Placental epithelial cell (primary cell): ENCODE measurements at places on chromosomes 16 and 17. TPM values are rescaled to one million over a fixed set of nuclear protein-coding genes. Genes with fewer than 3 reads are reported as not detected.

TBC1D26 gene
- 0.65 and 1.2 TPM in 2 replicates for total RNA-seq

BRICD5 gene
- 1.2 and 22.8 TPM in 2 replicates for total RNA-seq

NEK8 gene
- total RNA-seq: 7.4 and 10.2 TPM in 2 replicates

KRT39 gene
- not detected in 2 replicates for total RNA-seq

MYOCD gene
- 3.5 and 5.1 TPM in 2 replicates for total RNA-seq

ALOX12B gene
- total RNA-seq: not detected in 2 replicates

MYH3 gene
- total RNA-seq: 0.65 and 1.6 TPM in 2 replicates

TLCD2 gene
- total RNA-seq: 2.9 and 5.9 TPM in 2 replicates

TEKT5 gene
- total RNA-seq: 0.39 TPM in 1 of 2 replicates, not detected in the other

GPR142 gene
- total RNA-seq: not detected in 2 replicates

ARHGAP27 gene
- total RNA-seq: 18.8 and 27.0 TPM in 2 replicates

TM4SF5 gene
- not detected in 2 replicates for total RNA-seq

SNAI3 gene
- not detected in 2 replicates for total RNA-seq

G6PC1 gene
- total RNA-seq: not detected in 2 replicates

RNU2-1 gene
- not detected in 2 replicates for total RNA-seq

CHST5 gene
- not detected in 2 replicates for total RNA-seq

LLGL2 gene
- 11.4 and 18.0 TPM in 2 replicates for total RNA-seq

MEFV gene
- total RNA-seq: 0.22 TPM in 1 of 2 replicates, not detected in the other

P2RX1 gene
- total RNA-seq: not detected in 2 replicates

C16orf74 gene
- 11.8 and 29.0 TPM in 2 replicates for total RNA-seq

MMP2 gene
- total RNA-seq: 23.0 and 49.9 TPM in 2 replicates

KCNJ18 gene
- total RNA-seq: not detected in 2 replicates

SCIMP gene
- total RNA-seq: not detected in 2 replicates

DRC3 gene
- 2.6 and 5.1 TPM in 2 replicates for total RNA-seq

CCL4 gene
- not detected in 2 replicates for total RNA-seq

KDM6B gene
- 4.9 and 27.9 TPM in 2 replicates for total RNA-seq

CBLN1 gene
- total RNA-seq: not detected in 2 replicates

RNF222 gene
- total RNA-seq: under 0.01 and 1.1 TPM in 2 replicates

NR1D1 gene
- total RNA-seq: 2.7 and 3.4 TPM in 2 replicates

KRTAP3-2 gene
- total RNA-seq: not detected in 2 replicates

ATP2C2 gene
- 0.39 TPM in 1 of 2 replicates, not detected in the other for total RNA-seq
